Stimulated activated CD4-positive, alpha-beta T cell treated with anti-CD3 and anti-CD28 coated beads, Interleukin-1b, Interleukin-23, amount 100 ng/mL, for 1 hour (primary cell): ENCODE measurements at places on chromosomes 13 and 19.

GRCh38 chr13:43157796-43158195, 134.4 kb downstream of the DNAJC15 start:
- DNase-seq: no peak

- peak; percentile 44 for DNase-seq
Measured at GRCh38 chr19:44401139-44402115, at the start of gene ZNF285. TSS of gene ZNF285 (minus strand) at chr19:44401608. CDS start at chr19:44397213, 4,395 bp downstream.

- DNase-seq: no peak
Measured at GRCh38 chr13:109385242-109385560, 401.2 kb downstream of the IRS2 start.

DNA sequence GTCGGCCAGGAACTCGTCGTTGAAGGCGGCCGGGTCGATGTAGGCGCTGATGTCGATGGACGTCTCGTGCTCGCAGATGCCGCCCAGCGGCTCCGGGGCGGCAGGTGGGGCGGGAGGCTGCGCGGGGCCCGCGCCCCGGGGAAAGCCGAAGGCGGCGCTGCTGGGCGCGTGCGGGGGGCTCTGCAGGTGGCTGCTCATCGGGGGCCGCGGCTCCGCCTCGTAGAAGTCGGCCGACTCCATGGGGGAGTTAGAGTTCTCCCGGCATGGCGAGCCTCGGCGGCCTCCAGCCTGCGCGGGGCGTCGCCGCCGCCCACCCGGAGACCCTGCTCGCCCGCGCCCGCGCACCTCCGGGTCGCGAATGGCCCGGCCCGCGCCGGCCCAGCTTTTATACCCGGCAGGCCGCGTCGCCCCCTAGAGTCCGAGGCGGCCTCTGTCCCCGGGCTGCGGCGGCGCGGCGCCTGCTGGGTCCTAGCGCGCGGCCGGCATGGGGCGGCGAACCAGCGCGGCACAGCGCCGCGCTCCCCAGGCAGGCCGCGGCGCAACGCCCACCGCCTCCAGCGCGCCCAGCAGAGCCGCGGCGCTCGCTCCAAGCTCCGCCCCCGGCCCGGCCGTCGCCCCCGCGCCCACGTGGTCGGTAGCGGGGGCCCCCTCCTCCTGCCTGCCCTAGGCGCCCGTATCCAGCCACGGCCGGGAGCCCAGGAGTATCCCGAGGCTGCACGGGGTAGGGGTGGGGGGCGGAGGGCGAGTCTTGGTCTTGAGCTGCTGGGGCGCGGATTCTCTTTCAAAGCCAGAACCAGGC, at the start of gene CEBPA:
Gene CEBPA, minus strand, starts transcription at position 360 of the 799 bp plus-strand sequence. Its CDS starts 120 bp downstream, at position 240.
- peak; percentile 12 for DNase-seq

DNA sequence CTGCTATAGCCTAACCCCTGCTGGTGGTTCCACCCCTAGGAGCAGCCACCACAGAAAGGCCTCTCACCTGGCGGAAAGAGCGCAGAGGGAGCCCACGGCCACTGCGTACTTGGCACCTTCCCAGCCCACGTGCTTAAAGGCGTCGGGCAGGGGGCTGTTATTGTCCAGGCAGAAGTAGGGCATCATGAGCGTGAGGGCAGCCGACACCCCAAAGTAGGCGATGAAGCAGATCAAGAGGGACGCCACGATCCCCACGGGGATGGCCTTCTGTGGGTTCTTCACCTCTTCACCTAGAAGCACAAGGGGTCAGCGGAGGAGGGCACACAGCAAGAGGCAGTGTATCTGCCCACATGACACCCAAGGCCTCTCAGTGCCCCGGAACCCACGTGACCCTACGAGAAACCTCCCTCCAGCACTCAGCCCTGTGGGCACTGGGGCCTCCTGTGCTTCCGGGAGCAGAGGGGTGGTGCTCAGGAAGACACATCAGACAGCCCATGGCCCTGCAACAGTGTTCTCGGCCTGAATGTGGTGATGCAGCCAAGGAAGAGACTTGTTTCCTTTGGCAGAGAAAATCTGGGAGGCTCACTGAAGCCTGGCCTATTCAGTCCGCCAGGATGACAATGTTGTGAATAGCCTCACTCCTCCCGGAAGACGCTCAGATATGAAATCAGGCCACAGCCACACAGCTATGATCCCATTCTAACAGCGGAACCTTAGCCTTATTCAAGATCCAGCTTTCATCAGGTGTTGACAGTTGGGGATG, 72.1 kb downstream of the SLC7A1 start:
- DNase-seq: no peak

GRCh38 chr19:34336781-34337271, 28.2 kb upstream of the GPI start:
- no peak for DNase-seq

DNA sequence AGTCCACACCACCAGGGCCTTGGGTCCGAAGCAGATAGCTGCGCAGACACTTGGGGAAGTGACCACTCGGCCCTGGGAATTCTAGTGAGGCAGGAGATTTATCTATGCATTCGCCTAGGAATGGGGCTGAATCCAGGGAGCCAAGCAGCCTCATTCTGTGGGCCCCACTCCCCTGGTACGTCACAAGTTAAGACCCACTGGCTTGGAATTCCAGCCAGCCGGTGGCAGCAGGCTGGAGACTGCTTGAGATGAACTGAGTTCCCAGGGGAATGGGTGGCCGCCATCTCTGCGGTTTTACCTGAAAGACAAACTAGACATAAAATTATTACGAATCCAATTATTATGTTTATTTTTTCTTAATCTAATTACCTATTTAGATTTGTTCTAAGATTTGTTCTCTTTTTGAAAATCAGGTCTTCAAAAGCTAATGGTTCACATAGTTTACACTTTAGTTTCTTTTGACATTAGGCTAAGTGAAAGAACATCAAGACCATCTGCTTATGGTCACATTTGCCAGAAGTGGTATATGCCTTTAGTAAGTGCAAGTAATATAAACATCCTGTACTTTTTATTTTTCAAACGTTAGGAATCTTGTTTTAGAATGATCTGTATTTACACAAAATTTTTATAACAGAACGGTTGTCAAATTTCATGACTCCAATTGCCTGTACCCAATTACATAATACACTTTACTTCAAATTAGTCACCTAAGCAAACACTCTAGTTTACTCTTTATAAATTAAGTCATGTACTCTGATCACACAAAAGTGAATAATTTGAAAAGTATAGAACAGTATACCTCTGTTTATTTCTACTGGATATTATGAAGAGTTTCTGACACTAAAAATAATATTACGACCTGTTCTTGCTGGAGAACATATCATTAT, 74.4 kb downstream of the SLITRK6 start:
- DNase-seq: no peak

- DNase-seq: no peak
Measured at GRCh38 chr13:83085186-83085900, 796.9 kb downstream of the SLITRK1 start.

GRCh38 chr13:26168835-26169234, 53.3 kb downstream of the RNF6 start:
- DNase-seq: no peak

GRCh38 chr19:47726467-47726866, 13.2 kb downstream of the EHD2 start:
- DNase-seq: no peak

GRCh38 chr19:6065685-6066374, 44.5 kb downstream of the RFX2 start:
- DNase-seq: peak; percentile 17

DNA sequence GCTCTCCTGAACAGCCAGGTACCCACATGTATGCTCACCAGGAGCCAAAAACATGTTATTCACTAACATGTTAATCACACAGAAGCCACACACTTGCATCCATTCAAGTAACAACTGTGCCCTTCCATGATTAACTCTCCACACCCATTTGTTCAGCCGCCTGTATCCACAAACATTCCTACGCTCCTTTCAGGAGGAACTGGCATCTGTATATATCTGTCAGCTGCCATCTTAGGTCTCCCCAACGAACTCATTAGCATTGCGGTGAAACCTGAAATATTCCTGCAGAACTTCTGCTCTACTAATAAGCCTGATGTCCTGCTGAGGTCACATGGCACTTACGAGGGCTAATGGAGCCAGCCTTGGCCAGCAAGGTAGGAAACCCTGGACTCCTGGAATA, 33.0 kb downstream of the OLFM2 start:
- no peak for DNase-seq

- DNase-seq: no peak
Measured at GRCh38 chr19:42278452-42279154, 9.6 kb downstream of the CIC start.

- DNase-seq: no peak
Measured at GRCh38 chr19:42175952-42176648, 41.4 kb downstream of the DEDD2 start.

DNA sequence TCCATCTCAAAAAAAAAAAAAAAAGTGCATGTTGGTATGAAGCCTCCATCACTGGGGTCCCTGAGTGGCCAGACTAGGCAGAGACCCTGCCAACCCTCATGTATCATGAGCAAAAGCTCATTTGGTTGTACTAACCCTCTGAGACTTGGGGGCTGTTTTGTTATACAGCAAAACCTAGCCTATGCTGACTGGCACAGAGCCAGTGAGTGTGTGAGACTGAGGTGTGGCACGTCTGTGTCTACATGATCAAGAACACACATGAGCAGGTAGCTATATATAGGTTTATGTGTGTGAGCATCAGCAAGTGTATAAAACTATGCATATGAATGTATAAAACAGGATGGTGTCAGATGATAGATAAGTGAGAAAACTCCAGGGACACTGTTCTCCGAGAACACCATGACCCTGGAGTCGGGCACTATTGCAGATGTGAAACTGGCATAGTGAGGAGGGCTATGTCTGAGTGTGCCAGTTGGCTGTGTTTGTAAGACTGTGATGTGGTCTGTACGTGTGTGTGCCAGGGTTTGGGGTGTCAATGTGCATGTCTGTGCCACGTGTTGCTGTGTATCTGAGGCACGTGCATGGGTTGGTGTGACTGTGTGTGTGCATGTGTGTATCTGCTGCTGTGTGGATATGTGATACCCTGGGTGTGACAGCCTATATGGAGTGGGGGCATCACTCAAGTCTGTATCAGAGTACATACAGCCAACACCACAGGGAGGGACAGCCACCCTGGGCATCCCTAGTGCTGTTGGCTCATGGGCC, 44.5 kb downstream of the OLFM2 start:
- no peak for DNase-seq

- DNase-seq: no peak
Measured at GRCh38 chr13:19345916-19346422, 164.3 kb upstream of the TUBA3C start.

- no peak for DNase-seq
Measured at GRCh38 chr13:99995589-99996380, 14.2 kb downstream of the ZIC2 start.

DNA sequence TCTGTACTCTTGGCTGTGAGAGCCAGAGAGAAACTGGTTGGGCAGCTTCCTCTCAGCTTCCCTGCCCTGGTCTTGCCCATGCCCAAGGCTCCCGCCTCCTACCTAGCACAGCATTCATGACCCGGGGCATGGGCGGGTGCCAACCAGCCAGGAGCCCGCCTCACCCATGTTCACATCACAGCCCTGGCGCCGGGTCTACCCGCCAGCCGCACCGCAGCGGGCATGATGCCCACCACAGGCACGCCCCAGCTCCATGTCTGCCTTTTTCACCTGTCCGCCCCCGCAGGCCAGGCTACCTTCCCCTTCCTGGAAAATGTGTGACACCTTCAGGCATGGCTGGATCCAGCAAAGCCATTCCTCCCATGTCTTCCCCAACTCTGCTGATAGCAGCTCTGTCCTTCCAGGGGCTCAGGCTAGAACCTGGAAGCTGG, 42.1 kb downstream of the PTPRS start:
- no peak for DNase-seq

- DNase-seq: no peak
Measured at GRCh38 chr19:5817218-5817617, 12.4 kb downstream of the NRTN start.

GRCh38 chr13:67231289-67232000, 1.3 kb upstream of the PCDH9 start:
- DNase-seq: no peak

DNA sequence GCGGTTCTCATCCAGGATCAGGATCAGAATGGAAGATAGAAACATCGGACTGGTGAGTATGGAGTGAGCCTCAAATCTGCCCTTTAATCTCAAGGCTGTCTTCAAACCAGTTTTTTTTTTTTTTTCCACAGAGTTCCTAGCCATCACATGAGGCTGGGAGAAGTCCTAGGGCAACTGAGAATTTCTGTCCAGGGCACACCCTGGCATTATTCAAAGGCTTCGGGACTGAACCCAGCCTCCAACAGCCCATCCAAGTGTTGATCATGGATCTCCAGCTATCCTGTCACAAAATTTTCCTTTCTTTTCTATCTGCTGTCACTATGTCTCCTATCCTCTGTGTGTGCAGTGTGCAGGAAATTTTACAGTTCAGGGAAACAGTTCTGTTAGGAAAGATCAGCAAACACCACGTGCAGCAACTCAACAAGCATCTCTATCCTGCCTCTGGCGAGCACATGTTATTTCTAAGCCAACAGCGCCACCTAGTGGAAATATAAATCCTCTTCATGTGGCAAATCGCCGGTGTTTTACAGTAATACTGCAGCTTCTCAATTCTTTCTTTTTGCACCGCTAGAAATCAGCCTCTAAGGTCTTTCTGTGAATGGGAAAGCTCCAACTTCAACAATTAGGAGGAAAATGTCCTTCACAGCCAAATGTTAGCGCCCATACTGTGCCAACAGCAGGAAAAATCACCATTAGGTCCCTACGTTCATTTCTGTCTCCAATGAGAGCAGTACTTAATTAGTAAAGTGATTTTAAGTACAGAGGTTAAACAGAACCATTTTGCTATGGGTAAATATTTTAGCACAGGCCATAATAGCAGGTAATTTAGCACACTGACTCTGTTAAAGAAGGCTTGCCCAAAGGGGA, 21.4 kb upstream of the ZNF181 start:
- no peak for DNase-seq

DNA sequence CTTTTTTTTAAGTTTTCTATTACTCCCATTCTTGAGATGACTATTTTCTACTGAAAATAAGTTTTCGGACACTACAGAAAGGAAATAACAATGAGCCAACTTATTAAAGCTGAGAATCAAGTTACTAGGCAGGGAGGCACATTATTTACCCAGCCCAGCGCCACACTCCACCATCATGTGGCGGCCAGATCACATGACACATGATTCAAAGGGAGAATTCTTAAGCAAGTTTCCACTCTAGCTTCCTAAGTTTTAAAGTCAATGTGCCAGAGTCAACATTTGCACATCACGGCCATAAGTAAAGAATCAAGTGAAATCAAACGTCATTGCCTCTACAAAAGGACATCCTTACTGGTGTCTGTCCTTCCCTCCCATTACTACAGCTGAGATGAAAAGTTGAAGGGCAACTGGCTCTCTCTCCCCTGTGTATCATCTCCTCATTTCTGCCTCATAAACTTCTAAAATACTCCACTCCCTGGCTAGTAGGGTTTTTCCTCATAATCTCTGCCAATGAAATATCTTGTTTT, 81.7 kb downstream of the KLF12 start:
- no peak for DNase-seq
